ENCODE measurements at places on chromosomes 11 and 22. TPM values are rescaled to one million over a fixed set of nuclear protein-coding genes. Genes with fewer than 3 reads are reported as not detected.

GRCh38 chr22:48424201-48424627, 1403.5 kb downstream of the BRD1 start:
- DNase-seq, result no peak

DNA sequence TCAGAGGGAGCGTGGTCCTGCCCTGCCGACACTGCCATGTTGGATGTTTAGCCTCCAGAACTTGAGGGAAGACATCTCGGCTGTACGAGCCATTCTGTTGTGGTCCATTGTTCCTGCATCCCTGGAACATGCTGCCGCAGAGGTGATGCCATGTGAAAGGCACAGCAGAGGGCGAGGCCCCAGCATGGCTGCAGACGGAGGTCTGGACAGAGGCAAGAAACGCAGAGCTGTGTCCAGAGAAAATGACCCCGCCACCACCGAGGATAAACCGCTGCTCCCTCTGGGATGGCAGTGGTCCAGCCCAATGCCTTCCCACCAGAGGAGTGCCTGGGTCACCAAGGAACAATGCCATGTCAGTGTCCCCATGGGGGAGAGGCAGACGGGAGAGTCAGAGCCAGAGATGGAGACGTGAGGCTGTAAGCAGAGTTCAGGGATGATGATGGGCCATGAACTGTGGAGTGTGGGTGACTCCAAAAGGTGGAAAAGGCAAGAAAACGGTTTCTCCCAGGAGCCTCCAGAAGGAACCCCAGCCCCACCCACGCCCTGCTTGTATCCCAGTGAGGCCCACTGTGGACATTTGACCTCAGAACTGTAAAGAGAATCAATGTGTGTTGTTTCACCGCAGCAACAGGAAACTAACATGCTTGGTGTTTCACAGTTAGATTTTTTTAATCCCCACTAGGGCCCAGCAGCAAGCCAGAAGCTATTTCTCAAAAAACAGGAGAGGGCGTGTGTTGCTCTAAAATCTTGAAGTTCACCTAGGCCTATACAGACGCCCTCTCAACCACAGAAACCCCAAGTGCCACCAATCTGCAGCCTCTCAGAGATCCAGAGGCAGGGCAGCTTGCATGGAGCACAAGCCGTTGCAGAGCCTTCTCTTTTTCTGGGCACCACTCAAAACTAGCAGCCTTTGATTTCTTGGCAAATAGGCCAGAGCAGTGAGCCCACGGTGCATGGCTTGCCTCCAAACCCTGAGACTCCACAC, 1422.9 kb downstream of the TBC1D22A start:
- no peak for DNase-seq

DNA sequence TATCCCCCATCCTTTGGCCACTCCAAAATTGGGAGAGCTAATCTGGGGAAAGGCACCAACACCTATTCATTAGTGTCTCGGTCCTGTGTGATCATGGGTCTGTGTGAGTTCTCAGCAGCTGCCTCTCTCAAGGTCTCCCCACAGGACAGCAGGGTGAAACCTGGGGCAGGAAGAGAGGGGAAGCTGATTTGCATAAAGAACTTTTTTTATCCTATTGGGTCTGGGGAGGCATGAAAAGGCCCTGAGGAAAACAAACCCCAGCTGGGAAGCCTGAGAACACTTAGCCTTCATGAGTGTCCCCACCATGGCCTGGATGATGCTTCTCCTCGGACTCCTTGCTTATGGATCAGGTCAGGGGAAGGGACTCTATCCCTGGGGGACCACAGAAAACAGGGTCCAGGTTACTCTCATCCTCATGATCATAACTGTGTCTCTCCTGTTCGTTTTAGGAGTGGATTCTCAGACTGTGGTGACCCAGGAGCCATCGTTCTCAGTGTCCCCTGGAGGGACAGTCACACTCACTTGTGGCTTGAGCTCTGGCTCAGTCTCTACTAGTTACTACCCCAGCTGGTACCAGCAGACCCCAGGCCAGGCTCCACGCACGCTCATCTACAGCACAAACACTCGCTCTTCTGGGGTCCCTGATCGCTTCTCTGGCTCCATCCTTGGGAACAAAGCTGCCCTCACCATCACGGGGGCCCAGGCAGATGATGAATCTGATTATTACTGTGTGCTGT, 116.0 kb upstream of the TOP3B start:
- DNase-seq, result no peak

- DNase-seq, result no peak
These were observed 144.6 kb downstream of the NOX4 start for GRCh38 chr11:89346601-89347000.

- peak; percentile 65 for DNase-seq
These were observed 1.2 kb downstream of the DGCR2 start for GRCh38 chr22:19120829-19121630.

DNA sequence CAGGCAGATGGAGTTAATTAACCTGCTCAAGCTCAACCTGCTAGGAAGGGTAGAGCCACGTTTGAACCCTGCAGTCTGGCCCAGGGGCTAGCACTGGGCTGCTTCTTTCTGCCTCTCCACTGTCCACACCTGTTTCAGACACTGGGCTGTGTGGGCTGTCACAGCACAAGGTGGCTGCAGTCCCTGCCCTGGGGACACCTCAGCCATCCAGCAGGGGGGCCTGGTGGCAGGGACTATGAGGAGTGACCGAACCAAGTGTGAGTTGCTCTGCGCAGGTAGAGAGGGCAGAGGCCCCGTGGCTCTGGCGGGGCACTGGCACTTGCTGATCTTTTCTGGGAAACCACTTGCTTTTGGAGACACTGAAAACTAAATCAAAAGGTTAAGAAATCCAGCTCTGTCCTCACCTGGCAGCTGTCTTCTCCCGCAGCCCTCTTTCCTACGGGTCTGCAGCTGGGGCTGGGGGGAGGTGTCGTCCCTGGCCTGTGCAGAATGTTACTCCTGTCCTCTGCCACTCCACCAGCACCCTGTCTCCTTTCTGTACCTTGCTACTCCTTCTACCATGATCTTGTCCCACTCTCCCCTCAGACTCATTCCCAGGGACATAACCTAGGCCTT, 5.8 kb downstream of the BAD start:
- DNase-seq, result no peak

DNA sequence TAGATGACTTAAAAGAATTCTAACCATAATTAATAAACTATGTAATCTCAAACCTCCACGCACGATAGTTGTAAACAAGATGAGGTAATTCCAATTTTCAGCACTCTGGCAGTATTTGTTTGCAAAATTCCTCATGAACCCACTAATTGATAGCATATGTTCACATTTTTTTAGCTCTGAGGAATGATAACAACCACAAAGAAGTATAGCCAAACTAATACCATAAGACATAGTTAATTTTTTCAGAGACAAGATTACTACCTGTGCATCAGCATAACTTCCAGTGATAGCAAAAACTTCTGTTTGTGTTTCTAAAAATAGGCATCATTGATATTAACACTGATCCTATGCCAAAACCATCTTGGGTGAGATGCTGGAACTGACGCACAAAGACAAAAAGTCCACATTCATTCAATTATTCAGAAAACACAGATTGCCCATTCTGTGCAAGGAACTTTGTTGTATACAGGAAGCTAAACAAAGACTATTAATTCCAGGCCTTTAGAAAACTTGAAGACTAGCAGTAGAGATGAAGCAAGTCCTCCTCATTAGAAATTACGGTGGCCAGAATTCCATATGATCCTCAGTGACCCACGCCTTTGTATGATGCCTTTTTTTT, 57.7 kb downstream of the PDGFD start:
- DNase-seq, result no peak

DNA sequence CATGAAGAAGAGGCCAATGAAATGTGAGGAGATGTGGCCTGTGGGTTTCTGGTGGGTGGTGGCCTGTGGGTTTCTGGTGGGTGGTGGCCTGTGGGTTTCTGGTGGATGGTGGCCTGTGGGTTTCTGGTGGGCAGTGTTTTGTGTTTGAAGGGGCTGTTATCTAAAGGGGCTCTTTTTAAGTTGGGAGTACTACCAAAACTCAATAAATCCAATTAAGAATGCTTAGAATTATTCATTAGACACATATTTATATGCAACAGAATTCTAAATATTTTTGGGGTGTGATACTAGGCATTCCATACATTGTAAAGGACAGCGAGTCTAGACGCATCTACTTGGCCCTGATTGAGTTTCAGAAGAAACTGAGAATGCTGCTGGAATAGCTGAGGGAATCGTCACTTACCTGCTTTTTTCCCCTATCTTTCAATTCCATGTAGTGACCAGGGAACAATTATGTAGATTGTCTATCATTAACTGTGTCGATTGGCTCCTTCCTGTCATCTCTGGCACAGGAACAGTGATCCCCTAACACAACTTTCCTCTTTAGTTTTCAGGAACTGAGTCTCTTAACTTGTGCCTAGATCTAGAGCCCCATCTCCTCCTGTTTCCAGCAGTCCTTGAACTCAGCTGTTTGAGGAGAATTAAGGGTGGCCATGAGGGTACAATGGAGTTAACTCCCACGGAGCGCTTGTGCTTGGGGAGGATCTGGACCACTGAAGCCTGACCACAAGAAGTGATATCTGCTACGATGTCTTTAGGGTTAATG, 37.3 kb upstream of the TOP3B start:
- DNase-seq, result no peak

GRCh38 chr11:34006876-34007275, 44.7 kb upstream of the CAPRIN1 start:
- no peak for DNase-seq

DNA sequence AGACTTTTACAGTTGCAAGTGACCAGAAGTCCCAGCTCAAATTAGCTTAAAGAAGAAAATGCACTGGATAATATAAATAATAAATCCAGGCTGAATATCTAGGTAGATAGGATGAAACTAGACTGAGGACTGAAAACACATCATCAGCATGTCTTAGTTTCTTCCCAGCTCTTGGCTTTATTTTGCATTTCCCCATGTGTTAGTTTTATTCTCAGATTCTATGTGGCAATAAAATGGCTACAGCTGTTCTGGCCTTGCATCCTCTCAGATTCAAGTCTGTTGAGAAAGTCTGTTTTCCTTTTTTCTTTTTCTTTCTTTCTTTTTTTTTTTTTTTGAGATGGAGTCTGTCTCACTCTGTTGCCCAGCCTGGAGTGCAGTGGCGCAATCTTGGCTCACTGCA, 22.6 kb upstream of the CAT start:
- no peak for DNase-seq

- no peak for DNase-seq
These were observed 499.8 kb upstream of the CCDC90B start for GRCh38 chr11:83785942-83786341.

DNA sequence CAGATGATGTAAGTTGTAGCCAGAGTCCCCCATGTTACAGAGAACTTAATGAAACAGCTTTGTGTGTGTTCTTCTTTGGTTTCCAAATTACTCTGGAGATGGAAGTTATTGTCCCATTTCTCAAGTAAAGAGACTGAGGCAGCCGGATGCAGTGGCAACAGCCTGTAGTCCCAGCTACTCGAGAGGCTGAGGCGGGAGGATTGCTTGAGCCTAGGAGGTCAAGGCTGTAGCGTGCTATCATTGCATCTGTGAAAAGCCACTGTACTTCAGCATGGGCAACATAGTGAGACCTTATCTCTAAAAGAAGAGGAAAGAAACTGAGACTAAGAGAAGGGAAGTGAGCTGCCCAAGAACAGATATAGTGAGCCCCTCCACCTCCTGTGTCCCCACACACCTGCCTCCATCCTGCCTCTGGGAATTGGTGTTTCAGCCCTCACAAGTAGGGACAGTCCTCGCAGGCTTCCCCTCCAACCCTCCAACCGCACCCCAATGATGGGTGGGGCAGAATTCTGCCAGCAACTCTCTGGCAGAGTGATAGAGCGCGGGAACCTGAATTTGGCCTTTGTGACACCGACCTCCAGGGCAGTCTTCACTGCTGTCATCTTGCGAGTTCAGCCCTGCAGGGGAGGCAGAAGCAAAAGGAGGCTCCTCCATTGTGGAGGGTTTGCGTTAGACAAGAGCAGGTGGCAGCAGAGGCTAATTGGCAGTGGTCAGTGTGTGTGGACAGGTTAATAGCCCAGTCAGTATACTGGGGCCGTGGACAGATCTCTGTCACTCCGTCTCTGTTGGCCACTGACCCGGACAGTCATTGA, 1.6 kb downstream of the PDXP start:
- no peak for DNase-seq

DNA sequence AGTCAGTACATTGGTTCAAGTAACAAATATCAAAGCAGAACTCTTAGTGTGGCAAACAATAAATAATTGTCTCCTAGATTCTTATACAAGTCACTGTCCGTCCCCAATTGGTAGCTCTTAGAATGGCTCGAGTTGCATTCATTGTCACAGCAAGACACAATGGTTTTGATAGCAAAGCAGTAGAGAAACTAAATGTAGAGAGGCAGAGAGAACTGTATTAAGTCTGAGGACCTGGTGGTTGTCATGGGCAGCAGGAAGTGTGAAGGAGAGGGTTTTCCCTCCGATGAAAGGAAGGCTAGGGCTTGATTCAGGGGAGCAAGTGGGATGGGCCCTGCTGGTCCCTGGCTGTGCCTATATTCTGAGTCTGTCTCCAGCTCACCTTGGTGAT, 36.6 kb downstream of the RCOR2 start:
- DNase-seq, result no peak

GRCh38 chr22:37070334-37070733, 18.8 kb downstream of the KCTD17 start:
- no peak for DNase-seq

DNA sequence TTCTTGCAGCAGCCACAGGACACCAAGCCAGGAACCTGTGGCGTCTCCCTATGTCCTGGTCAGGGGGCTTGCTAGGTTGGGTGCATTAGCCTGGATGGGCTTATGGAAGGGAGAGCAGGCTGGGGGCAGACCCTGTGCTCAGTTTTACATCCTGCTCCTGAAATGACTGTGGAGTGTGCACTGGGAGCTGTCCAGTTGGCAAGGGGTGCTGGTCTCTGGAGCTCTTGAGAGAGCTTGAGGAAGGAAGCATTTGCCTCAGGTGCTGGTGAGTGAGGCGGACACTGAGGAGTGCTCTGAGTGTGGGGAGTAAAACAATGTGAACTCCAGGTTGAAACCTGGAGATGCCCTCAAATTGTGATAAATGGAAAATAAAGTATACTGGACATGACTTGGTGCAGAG, 3.4 kb downstream of the SCGB1D4 start:
- peak; percentile 27 for DNase-seq

DNA sequence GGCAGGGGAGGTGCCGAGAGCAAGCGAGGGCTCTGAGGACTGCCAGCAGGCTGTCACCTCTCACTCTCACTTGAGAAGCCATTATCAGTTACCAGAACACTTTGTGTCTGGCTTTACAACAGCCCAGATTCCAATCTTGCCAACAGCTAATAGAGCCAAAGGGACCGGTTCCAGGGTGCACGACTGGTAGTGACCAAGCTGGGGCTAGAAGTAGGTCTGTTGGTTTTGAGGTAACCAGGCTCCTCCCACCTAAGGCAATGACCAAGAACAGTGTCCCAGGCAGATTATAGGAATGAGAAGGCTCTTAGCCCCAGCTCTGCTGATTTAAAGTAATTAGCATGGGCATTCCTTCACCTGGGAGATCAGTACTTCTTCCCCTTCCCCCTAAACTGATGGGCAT, 7.2 kb upstream of the IL10RA start:
- DNase-seq, result no peak

- no peak for DNase-seq
These were observed 20.8 kb upstream of the TUB start for GRCh38 chr11:8060146-8060719.

GRCh38 chr11:19646308-19646707, 66.3 kb upstream of the NAV2 start:
- DNase-seq, result no peak

Gene IGLL1
- not detected for total RNA-seq

Gene OR52E1
- total RNA-seq, result not detected

Gene ZNRF3
- 23.7 TPM for total RNA-seq

Gene TMPRSS4
- 132 TPM for total RNA-seq

Gene OR8D4
- not detected for total RNA-seq

Gene MAPK8IP2
- total RNA-seq, result 2.9 TPM

Gene LRRC10B
- total RNA-seq, result not detected

Gene ME3
- total RNA-seq, result 14.2 TPM

Data from Calu3 (cell line).